ENCODE measurements at places on chromosomes 2 and 18.

DNA sequence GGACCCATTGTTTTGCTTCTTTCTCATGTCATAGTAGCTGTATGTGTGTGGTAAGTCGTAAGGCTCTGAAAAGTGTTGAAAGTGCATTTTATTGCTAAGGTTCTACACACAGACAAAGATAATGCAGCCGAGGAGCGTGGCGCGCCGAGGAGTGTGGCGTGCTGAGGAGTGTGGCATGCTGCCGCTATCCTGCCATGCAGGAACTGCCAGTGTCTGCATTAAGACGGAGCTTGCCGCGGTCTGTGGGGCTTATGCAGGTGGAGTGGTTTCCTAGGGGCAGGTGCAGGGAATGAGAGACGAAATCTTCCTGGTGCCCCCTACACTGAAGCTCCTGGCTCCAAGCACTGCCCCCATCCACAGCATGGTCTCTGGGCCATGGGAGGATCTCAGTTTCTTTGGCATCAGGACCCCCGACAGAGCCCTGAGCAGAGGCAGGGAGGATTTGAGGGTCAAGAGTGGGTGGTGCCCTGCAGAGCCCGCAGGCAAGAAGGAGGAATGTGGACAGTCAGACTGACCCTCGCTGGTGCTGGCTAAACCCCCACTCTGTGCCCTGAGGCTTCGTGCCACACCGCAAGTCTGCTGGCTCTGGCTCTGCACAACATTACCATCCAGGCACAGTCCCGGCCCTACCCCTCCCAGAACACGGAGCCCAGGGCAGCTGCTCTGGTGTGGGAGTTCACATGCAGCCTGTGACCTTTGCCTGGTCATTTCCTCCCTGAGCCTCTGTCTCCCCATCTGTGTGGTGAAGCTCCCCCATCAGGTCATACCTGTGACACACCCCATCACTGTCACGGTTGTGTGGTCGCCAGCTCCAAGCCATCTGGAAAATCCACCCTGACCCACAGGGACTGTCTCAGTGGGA lies 3.2 kb downstream of the SNED1 start:
- DNase-seq: no peak

GRCh38 chr2:3248754-3249475 lies 128.7 kb downstream of the EIPR1 start:
- DNase-seq: no peak

- no peak for DNase-seq
These were observed 1315.9 kb downstream of the DSC3 start for GRCh38 chr18:29726646-29727045.

GRCh38 chr2:176567361-176567760 lies 298.1 kb downstream of the MTX2 start:
- no peak for DNase-seq

GRCh38 chr2:24855726-24856125 lies 62.5 kb downstream of the CENPO start:
- DNase-seq: no peak

- no peak for DNase-seq
These were observed 117.6 kb upstream of the KLF7 start for GRCh38 chr2:207283356-207283755.

GRCh38 chr18:56003009-56003719 lies 415.2 kb upstream of the TCF4 start:
- DNase-seq: no peak

DNA sequence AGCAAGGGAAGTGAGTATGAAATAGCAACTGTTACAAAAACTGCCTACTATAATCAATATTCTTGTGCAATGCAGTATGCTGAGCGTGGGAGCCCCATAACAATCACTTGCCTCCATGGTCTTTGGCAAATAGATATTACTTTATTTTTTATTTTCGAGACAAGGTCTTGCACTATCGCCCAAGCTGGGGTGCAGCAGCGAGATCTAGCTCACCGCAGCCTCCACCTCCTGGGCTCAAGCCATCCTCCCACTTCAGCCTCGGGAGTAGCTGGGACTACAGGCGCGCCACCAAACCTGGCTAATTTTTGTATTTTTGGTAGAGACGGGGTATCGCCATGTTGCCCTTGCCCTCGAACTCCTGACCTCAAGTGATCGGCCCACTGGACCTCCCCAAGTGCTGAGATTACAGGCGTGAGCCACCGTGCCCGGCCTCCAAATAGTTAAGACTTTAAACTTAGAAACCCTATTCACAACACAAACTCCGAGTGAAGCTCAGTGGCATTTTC lies 1.2 kb upstream of the CCNT2 start:
- no peak for DNase-seq

- no peak for DNase-seq
These were observed 139.8 kb upstream of the NCK2 start for GRCh38 chr2:105604938-105605337.

DNA sequence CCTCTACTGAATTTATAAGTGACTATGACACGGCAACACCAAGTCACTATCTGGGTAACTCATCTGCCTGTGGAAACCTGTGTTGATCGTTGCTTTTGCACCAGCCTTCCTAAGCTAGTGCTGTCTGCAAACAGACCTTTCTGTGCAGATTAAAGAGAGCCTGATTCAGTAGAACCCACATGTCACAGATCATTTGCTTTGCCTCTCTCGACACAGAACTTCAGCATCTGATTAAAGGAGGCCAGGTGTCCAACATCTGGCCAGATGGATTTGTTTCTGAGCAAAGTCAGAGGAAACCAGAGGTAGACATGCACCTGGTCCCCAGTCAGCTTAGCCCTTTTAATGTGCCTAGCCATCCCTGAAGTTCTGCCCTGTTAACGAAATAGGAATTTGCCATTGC lies 15.0 kb upstream of the TTR start:
- no peak for DNase-seq

- no peak for DNase-seq
These were observed 38.8 kb upstream of the METTL21A start for GRCh38 chr2:207663870-207664545.

DNA sequence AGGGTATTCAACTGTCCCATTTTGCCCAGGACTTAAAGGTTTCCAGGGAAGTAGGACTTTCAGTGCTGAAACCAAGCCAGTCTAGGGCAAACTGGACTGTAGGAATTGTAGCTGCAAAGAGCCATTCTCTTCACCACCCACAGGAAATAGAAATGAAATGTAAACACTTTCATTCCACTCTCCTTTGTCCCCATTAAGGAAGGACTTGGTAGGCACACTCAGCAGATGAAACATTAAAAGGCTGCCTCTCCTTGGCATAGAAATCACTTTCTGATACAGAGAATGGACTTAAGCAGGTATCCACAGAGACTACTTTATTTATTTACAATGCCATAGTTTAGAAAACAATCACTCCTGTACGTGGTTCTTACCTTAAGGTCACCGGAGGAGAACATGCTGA lies 102.9 kb upstream of the CCDC195 start:
- DNase-seq: no peak

- DNase-seq: no peak
These were observed 24.3 kb upstream of the FAP start for GRCh38 chr2:162267496-162267895.

DNA sequence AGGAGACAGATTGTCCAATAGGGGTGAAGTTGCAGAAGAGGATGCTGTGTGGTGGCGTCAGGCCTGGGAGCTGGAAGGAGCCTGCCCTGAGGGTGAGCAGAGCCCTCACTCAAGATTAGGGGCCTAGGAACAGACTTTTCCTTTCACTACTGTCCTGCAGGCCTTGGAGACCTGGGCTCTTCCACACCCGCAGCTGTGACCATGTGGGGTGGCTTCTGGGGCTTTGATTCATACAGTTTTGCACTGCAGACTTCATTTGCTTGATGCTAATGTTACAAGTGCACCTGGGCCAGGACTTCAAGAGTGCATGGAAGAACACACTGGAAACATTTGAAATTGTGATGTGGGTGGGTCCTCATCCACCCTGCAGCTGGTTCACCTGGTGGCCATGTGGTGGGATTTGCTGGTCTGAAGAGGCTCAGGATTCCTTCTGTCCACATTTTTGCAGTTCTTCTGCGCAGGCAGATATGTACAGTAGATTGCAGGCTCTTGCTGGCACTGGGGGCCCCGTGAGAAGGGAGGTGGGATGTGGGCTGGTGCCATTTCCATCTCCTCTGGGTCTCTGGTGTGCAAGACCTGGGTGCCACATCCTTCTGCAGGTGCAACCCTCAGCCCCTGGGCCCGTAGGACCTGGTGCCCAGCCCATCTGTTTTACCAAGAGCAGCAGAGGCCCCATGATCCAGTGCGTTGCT lies 9.9 kb downstream of the GLI2 start:
- DNase-seq: no peak

DNA sequence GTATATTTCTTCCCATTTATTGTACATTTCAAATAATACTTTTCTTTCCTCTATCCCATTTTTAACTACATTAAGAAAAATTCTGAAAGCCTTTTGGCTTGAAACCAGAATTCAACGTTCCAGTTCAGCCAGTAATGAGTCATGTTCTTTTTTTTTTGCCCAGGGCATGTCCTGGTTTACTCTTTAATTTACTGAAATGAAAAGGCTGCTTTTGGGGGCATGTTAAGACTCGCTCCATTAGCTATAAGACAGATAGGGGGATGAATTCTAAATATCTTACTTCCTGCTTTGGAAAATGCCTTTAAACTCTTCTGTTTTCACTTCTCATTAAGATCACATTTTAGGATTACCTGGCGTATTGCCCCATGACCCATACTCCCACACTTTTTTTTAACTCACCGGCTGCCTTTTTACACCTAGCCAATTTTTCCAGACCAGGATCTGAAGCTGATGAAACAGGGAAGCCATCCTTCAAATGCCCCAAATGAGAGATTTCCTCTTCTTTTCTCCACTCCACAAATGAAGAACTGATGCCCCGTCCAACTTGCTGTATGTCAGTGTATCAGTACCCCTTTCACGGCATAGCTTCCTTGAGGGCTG lies 585 bp downstream of the ABCA12 start:
- DNase-seq: no peak

- DNase-seq: no peak
These were observed 229.6 kb downstream of the LOXHD1 start for GRCh38 chr18:46427216-46427995.

DNA sequence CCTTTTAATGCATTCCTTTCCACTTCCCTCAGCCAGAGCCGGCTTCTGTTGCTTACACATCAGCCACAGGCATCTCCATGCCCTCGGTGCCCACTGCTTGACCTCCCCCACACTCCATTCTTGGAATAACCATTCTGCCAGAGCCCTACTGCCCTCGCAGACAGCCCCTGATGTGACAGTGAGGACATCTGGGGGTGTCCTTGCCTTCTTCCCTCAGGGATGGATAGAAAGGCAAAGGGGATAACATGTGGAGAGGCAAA lies 6.4 kb upstream of the NPPC start:
- no peak for DNase-seq

GRCh38 chr2:128596396-128597120 lies 277.9 kb upstream of the HS6ST1 start:
- no peak for DNase-seq

DNA sequence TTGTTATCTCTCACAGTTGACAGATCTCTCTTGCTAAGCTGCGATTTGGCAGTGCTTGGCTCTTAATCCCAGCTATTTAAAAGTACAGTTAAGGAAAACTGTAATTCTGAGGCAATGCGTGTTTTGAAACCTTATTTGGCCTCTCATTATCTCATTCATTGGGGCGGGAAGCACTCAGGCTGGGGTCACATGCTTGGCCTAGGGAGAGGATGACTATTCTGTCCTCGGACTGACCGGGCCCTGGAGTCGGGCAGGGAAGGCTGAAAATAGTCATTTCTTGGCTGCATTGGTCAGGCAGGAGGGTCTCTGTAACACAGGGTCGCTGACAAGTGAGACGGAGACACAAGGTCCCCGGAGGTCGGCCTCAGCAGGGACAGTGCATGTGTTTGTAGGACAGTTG lies 20.2 kb upstream of the EMILIN2 start:
- no peak for DNase-seq

GRCh38 chr2:101300836-101301235 lies 7.7 kb downstream of the RNF149 start:
- no peak for DNase-seq

- DNase-seq: no peak
These were observed 9.4 kb downstream of the GALNT1 start for GRCh38 chr18:35590935-35591334.

DNA sequence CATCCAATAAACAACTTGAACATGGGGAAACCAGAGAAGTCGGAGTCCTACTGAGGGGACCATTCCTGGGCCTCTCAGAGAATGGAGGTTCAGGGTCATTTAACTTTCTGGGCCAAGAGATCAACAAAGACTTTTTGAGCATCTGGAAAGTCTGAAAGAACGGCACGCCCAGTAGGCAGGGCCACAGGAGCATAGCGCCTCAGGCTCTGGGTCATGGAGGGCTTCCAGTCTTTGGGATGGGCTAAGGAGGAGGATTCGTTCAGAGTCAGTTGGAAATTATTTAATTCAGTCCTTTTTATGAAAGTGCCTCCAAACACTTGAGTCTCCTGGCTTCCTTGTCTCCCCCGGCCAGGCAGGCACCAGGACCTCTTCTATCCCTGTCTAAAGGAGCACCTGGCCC lies 101.1 kb upstream of the GLI2 start:
- no peak for DNase-seq

- no peak for DNase-seq
These were observed 220.5 kb downstream of the PIEZO2 start for GRCh38 chr18:10928772-10929373.

- DNase-seq: no peak
These were observed 249.2 kb downstream of the TXNL1 start for GRCh38 chr18:56389190-56389589.

DNA sequence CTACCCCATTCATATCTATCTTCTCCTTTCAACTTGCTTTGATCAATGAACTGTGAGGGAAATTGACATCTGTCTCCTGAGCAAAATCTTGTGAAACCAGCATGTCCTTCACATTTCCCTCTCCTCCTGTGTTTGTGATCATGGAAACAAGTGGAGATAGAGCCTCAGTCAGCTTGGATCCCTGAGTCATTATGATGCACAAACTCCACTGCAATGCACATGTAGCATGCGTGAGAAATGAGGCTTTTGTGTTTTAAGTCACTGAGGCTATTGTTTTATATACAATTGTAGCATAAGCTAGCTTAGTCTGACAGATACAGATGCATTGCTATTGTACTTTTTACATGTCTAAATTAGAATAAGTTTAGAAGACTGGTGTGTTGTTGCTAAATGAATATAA lies 85.2 kb upstream of the HNMT start:
- DNase-seq: no peak
